Memory B cell (primary cell): ENCODE measurements at places on chromosomes 11 and 22.

DNA sequence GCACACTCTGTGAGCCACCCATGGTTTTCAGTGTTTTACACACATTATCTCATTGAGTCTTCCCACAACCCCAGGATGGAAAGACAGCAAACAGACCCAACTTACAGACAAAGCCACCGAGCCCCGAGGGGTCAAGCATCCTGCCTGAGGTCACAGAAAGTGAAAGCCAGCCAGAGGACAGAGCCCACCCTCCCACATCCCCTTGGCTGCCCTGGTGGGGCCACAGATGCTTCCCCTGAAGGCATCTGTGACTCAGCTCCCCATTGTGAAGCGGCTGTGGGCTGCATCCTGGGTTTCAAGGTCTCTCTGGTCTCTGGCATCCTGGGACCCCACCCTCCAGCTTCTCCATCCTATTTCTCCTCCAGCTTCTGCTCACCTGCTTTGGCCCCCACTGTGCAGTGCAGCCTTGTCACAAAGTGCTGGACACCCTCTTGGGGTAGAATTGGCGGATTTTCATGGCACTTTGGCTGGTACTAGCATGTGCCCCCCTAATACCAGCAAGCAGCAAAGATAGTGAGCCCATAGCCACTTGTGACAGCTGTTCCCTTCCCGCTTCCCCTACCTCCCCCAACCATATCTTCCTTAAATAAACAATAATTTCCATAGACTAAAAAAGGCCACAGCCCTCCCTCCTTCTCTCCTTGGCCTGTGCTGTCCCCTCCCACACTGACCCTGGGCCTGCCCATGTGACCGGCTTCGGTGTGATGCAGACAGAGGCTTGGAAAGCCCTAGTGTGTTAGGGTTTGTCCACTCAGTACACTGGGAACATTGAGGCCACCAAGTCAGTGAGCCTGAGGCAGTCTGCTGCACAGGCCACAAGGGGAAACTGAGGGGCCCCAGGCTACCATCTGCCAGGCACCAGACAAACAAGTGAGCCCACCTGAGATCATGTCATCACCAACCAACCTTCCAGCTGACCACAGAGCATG, 53.9 kb upstream of the SHISAL1 start:
- DNase-seq: no peak

DNA sequence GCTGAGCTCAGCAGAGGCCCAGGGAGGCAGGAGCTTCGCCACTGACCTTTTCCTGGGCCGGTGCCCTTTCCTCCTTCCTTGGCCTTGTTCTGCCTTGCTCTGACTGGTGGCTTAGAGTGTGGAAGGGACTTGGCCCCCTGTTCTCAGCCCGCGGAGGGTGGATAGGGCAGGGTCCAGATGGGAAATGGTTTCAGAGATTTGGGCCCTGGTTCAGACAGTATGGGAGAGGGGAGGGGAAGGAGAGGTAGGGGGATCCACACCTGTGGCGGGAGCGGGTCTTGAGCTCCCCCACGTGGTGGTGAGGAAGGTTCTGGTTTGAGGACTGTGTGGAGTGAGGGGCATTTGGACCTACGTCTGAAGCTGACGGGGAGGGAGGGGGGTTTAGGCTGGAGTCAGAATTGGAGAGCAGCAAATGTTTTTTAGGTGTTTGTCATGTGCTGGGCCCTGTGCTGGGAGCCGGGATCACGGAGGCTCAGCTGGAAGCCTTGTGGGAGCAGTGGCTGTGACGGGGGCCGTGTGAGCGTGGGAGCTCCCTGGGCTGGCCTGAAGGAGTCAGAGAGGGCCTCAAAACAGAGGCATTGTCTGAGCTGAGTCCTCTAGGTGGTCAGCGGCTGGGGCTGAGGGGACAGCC, 27.2 kb downstream of the SHANK3 start:
- no peak for DNase-seq

DNA sequence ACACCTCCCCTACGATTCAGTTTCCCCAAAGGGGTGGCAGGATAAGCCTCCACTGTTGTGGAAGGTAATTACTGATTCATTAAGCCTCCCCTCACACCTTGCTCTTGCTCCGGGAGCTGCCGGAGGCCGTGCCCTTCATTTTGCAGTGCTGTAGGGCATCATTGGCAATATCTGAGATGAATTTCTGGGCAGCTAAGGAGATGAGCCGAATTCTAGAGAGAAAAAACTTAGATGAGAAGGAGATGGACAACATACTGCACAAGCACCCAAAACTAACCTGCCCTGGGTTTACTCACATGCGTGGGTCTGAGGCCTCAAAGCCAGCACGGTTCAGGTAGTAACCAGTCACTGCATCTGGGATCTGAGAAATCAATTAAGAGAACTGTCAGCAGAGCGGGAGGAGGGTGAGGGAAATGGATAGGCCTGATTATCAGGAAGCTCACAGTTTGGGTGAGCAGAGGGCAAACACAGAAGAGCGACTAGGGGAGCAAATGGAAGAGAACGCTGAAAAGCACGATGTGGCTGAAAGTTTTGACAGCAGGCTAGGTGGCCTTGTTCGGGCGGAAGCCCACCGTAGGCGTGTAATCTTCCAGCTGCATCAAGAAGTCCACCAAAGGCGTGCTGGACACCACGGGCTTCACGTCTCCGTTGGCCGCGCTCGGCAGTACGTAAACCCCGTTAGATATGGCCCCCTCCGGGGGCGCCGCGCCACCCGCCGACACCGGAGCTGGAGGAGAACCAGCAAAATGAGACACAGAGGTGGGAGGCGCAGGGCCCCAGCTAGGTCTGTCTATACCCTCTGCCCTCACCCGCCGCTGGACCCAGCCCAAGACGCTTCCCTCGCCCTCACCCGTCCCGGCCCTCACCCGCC, 689 bp downstream of the TAF10 start:
- no peak for DNase-seq

GRCh38 chr11:114134870-114135269, 75.4 kb downstream of the ZBTB16 start:
- no peak for DNase-seq

GRCh38 chr11:69942333-69942820, 123.2 kb upstream of the FGF3 start:
- no peak for DNase-seq

GRCh38 chr11:96235751-96236150, 107.2 kb downstream of the MAML2 start:
- no peak for DNase-seq

GRCh38 chr11:6457581-6458320, 16.0 kb downstream of the TRIM3 start:
- no peak for DNase-seq

DNA sequence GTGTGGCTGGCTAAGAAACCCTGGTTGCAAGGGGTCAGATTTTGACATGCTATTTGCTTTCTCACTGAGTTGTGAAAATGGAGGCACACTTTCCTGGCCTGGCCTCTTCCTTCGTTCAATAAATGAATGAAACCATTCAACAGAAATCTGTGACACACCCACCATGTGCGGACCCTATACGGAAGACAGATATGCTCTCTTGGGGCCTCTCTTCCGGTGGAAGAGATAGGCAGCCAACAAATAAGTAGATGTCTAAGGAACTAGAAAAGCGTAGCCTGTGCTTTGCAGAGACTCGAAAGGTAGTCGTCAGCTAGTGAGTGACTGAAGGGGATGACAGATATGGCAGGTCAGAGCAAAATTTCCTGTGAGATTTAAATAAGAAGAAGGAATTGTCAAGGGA, 5.3 kb downstream of the KCNQ1OT1 start:
- no peak for DNase-seq

- no peak for DNase-seq
Measured at GRCh38 chr11:28715726-28716125, 607.5 kb downstream of the METTL15 start.

GRCh38 chr11:59510941-59511589, at the start of gene OR4D9:
TSS of gene OR4D9 (plus strand) at chr11:59511539. CDS start at chr11:59514913, 3,374 bp downstream.
- DNase-seq: no peak

DNA sequence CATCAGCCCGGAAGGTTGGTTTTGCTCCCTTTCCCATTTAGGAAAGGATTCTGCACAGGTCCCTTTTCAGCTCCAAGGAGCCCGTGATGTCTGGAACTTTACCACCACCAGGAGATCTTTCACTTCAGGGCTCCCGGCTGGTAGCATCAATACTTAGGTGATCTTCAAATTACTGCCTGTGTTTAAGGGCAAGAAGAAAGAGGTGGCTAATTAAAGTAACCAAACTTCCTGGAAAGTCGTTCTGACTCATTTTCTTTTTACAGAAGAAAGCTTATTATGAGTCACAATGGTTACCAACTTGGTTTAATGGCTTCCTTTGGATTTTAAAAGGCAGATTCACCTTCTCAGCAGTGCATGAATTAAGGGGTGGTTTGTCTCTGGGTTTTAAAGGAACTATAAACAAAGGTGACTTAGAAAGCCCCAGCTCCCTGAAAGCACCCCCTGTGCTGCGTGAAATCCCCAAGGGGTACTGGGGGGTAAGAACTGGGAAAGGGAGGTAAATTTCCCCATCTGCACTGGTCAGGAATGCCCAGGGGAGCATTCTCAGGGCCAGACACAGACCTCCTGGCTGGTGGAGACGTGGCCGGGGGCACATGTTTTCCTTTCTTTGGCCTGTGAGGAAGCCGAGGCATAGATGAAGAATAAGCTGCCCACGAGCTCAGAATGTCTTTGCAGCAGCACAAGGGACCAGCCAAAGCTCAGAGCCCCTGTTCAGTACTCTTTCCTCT, 8.8 kb downstream of the POU2F3 start:
- DNase-seq: no peak

GRCh38 chr22:29738118-29738815, 18.5 kb downstream of the CABP7 start:
- DNase-seq: no peak

- DNase-seq: peak; percentile 40
Measured at GRCh38 chr11:94504689-94505293, 7.5 kb upstream of the C11orf97 start.
